ENCODE measurements at places on chromosomes 5 and 9. TPM values are rescaled to one million over a fixed set of nuclear protein-coding genes. Genes with fewer than 3 reads are reported as not detected.

GRCh38 chr5:147044572-147045273, 166.2 kb upstream of the PPP2R2B start:
- DNase-seq = no peak

GRCh38 chr9:131447600-131447999, 53.7 kb downstream of the PRRC2B start:
- DNase-seq = no peak

Gene CLPTM1L
- 170 TPM for total RNA-seq

Gene PRLR
- total RNA-seq = 2.2 TPM

Gene ZNF483
- total RNA-seq = 28.6 TPM
